ENCODE measurements at places on chromosomes 11 and 22. TPM values are rescaled to one million over a fixed set of nuclear protein-coding genes. Genes with fewer than 3 reads are reported as not detected.

Gene IMMP1L
- total RNA-seq = 23.3 TPM

- DNase-seq = no peak
Measured at GRCh38 chr22:43235445-43236409, 48.8 kb upstream of the TTLL12 start.

GRCh38 chr11:71286701-71287643 is 34.6 kb upstream of the SHANK2 start:
- DNase-seq = no peak

- no peak for DNase-seq
Measured at GRCh38 chr22:41314821-41315220, 13.5 kb downstream of the ZC3H7B start.
